ENCODE measurements at places on chromosomes 5 and 9. TPM values are rescaled to one million over a fixed set of nuclear protein-coding genes. Genes with fewer than 3 reads are reported as not detected.

DNA sequence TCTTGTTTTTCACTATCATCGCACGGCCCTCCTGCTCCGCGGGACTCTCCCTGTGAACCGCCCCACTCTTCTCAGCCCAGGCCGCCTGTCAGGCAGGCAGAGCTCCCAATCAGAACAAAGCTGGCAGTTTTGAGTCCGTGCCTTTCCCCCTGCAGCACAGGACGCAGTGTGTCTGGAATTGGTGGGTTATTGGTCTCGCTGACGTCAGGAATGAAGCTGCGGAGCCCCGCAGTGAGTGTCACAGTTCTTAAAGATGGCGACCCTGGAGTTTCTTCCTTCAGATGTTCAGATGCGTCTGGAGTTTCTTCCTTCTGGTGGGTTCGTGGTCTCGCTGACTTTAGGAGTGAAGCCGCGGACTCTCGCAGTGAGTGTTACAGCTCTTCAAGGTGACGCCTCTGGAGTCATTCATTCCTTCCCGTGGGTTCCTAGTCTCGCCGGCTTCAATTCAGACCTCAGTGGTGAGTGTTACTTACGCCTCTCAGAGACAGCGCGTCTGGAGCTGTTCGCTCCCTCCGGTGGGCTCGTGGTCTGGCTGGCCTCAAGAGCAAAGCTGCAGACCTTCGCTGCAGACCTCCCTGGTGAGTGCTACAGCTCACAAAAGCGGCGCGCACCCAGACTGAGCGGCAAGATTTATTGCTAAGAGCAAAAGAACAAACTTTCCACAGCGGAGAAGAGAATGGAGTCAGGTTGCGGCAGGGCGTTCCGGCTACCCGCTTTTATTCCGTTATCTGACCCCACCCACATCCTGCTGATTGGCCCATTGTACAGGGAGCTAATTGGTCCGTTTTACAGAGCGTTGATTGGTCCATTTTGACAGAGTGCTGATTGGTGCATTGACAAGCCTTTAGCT lies 7.4 kb downstream of the ZDHHC11B start:
- no peaks in the 10 kb centered on the region for H3K27me3 ChIP-seq
- no peak overlapping the region for H3K27ac ChIP-seq
- H3K4me1 ChIP-seq, result no peaks in the 10 kb centered on the region
- no peak overlapping the region for H3K4me3 ChIP-seq

Gene SMIM32
- total RNA-seq, result not detected

- no peak overlapping the region for H3K27ac ChIP-seq
- no peaks in the 10 kb centered on the region for H3K27me3 ChIP-seq
- no peak for DNase-seq
- H3K4me1 ChIP-seq, result peaks cover 7% of the 10 kb centered on the region
- no peaks in the 10 kb centered on the region for H3K36me3 ChIP-seq
- H3K4me3 ChIP-seq, result no peak overlapping the region
Measured at GRCh38 chr9:127149463-127150390, 27.3 kb upstream of the ANGPTL2 start.

DNA sequence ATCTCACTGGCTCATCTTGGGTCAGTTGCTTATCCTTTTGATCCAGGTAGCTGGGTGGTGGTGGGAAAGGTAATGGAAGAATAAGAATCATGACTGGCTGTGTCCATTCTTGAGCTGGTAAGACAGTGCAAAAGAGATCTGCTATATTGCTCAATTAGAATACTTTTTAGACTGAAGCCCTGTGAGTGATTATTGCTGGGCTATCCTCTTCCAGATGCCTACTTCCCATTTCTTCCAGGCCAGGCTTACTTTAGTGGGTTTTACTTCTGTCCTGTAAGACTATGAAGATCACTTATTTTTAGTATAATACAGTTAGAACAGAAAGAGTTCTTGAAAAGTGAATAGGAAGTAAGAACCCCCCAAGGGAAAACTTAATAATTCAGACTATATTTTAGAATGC lies 7.2 kb downstream of the MARCHF6 start:
- H3K27ac ChIP-seq, result no peak overlapping the region
- peaks cover 3% of the 10 kb centered on the region for H3K4me1 ChIP-seq
- DNase-seq, result no peak
- H3K4me3 ChIP-seq, result no peak overlapping the region
- H3K27me3 ChIP-seq, result no peaks in the 10 kb centered on the region

DNA sequence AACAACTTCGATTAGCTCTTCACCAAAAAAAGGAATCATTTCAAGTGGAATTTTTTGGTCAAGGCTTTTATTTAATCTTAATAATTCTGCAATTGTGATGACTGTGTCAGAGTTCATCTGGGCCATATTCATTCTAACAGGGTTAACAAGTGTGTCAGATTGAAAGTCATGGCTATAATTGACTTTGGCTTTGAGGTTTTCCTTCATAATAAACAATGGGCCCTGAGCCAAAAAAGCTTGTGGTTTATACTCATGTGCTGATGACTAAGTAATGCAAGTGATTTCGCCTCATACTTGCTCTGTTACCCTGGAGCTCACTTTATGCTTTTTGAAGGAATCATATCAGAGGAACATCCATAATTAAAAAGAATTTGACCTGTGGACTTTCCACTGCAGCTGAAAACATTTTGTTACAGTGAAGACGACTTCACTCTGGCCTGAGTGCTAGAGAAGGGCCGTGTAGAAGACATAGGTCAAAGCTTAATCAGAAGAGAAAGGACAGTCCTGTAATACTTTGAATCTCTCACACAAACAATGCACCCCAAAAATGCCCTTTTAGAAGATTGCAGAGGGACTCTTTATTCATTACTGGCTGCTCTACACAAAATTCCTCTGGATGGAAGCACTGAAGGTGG lies 101.7 kb downstream of the GDNF start:
- no peaks in the 10 kb centered on the region for H3K27me3 ChIP-seq
- no peak overlapping the region for H3K4me3 ChIP-seq
- peak; percentile 54 for DNase-seq
- H3K27ac ChIP-seq, result no peak overlapping the region
- H3K4me1 ChIP-seq, result no peaks in the 10 kb centered on the region

GRCh38 chr9:17236147-17236546 lies 101.3 kb downstream of the CNTLN start:
- no peak overlapping the region for H3K4me3 ChIP-seq
- no peaks in the 10 kb centered on the region for H3K27me3 ChIP-seq
- no peaks in the 10 kb centered on the region for H3K36me3 ChIP-seq

- H3K36me3 ChIP-seq, result peaks cover 25% of the 10 kb centered on the region
- H3K27me3 ChIP-seq, result no peaks in the 10 kb centered on the region
- no peak for DNase-seq
- H3K4me3 ChIP-seq, result no peak overlapping the region
- peaks cover 26% of the 10 kb centered on the region for H3K4me1 ChIP-seq
- no peak overlapping the region for H3K27ac ChIP-seq
Measured at GRCh38 chr9:129145316-129145715, 32.7 kb downstream of the IER5L start.

DNA sequence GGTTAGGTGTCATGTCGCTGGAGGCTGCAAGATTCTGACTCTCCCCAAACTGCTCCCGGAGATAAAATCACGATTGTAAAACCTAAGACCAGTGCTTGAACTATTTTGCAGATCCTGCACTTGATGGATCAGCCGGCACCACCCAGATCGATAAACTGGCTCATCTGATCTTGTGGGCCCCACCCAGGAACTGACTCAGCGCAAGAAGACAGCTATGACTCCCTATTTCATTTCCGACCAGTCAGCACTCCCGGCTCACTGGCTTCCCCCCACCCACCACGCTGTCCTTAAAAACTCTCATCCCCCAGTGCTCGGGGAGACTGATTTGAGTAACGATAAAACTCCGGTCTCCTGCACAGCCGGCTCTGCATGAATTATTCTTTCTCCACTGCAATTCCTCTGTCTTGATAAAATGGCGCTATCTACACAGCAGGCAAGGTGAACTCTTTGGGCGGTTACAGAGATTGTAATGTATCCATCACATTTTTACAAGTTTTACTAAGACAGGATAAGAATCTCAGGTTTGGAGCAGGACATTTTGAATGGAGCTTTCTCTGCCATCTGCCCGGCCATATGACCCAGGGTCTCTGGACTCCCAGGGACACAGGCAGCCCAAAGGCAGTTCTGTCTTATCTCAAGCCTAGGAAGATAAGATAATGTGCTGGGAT lies 10.6 kb upstream of the PPP1R26 start:
- no peak overlapping the region for H3K4me3 ChIP-seq
- no peak overlapping the region for H3K27ac ChIP-seq
- no peaks in the 10 kb centered on the region for H3K36me3 ChIP-seq
- H3K4me1 ChIP-seq, result peaks cover 4% of the 10 kb centered on the region

GRCh38 chr5:54175-54730 lies 37.7 kb upstream of the PLEKHG4B start:
- H3K36me3 ChIP-seq, result no peaks in the 10 kb centered on the region
- no peak for DNase-seq
- peaks cover 20% of the 10 kb centered on the region for H3K27me3 ChIP-seq
- no peak overlapping the region for H3K27ac ChIP-seq

Data from natural killer cell (primary cell).